ENCODE measurements at places on chromosomes 16 and 17.
A peak's percentile ranks its signal among the peaks of the same experiment; 100 is the strongest.

DNA sequence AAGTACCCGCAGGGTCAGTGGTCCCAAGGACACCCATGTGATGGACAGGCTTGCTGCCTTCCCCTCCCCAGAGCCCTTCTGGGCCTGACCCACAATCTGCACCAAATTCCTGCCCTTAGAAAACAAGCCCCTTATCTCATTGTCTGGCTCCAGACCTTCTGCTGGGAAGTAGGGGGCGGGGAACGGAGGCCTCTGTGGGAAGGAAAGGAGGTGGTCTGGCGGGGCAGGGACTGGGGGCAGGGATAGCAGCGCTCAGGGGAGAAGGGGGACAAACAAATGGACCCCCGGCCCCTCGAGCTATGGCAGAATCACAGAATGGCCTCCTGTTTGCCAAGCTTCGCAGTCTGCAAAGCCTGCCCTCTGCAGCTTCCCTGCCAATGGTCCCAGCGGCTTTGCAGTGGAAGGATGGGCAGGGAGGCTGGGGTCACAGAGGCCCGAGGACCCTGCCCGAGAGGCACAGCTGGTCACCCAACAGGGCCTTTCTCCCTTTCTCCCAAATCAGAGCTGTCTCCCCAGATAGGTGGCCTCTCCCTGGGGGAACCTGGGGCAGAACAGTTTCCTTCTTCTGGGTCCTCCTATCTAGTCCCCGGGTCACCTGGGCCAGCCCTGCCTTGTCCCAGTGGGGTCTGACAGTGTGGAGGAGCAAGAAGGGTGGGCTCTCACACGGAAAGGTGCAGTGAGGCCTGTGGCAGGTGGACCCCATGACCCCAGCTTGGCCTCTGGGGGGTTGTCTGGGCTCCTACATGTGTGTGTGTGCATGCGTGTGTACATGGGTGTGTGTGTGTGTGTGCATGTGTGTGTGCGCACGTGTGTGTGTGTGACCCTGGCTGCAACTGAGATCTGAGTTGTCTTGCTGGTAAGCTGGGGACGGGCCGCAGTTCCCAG, 25.5 kb downstream of the TMEM235 start:
- no peak for DNase-seq

DNA sequence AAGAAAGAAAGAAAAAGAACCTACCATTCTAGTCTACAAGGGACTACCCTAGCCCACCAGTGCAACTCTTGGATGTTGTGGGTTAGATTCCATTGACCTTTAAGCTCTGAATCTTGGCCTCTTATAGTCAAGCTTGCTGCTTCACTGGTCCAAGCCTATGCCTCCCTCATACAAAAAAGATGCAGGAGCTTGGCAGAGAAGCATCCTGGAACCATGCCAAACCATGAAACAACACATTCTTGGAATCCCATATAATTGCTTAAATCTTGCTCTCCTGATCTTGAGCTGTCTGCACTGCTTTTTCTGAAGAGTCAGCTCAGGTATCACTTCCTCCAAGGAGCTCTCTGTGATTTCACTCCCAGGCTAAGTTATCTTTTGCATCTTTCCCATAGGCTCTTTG, 117.9 kb upstream of the GPR139 start:
- DNase-seq: no peak

DNA sequence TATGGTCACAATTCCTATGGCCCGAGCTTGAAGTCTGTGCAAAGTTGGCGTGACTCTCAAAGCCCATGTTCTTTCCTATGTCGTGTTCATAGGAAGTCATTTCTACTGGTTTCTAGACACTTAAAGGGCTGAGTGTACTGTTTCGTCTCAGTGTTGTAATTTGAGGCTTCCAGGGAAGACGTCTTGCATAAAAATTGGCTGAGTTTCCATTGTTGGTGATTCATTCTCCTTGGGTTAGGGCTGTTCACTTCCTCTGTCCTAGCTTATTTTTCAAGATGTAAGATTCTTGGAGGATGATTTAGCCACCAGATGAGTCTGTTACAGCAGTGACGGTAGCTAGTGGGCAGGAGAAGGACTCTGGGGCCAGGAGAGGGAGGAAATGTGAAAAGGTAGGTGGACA, 43.1 kb downstream of the PIK3R5 start:
- DNase-seq: no peak

GRCh38 chr17:57965521-57966160, 10.4 kb upstream of the CUEDC1 start:
- no peak for DNase-seq

GRCh38 chr17:61700252-61700651, 109.2 kb upstream of the NACA2 start:
- no peak for DNase-seq

- no peak for DNase-seq
Observed at GRCh38 chr17:34370997-34371395, 8.0 kb upstream of the CCL1 start.

DNA sequence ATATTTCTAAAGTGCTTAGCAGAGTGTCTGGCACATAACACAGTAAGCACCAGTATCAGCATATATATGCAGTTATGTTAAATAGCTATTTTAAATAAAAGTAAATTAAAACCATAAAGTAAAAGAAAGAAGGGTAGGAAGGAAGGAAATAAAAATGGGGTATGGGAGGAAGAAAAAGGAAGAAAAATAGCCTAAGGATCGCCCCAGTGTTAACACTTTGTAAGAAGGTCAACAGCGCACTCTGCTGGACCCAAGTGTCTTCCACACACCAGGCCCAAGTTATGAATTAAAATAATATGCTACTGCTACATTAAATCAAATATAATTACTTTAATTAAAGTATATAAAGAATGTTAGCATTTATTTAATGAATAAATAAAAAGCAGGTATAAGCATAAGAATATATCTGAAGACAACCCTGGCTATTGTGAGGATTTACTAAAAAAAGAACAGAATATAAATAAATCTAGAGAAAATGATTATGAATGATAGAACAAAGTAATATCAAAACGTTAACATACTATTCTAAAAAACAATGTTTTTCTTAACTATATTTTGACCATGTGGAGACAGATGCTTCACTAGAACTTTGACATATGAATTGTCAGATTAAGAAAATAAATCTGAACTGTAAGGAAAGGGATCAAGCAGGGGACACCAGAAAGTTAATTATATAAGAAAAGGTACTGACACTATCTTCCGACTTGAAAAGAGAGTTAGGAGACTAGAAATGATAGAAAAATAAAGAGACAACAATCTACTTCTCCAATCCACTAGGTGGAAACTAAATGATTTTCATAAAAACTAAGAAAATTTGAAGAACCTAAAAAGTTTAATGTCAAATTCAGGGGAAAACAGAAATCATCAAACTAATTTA, 25.9 kb downstream of the BRIP1 start:
- peak; percentile 27 for DNase-seq

DNA sequence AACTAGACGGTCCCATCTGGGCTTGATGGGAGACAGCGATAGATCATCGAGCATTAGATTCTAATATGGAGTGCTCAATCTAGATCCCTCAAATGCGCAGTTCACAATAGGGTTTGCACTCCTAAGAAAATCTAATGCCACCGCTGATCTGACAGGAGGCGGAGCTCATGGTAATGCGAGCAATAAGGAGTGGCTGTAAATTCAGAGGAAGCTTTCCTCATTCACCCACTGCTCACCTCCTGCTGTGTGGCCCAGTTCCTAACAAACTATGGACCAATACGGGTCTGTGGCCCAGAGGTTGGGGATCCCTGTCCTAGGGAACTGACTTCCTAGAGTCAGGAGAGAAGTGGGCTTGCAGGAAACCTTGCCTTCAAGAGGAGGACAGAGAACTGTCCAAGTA, 25.2 kb upstream of the AMZ2 start:
- no peak for DNase-seq

GRCh38 chr17:42422412-42422957, 571 bp downstream of the CAVIN1 start:
- DNase-seq: no peak

GRCh38 chr16:90084215-90084950, 7.3 kb upstream of the PRDM7 start:
- DNase-seq: no peak

GRCh38 chr16:55367301-55367811, 43.4 kb downstream of the IRX6 start:
- no peak for DNase-seq

DNA sequence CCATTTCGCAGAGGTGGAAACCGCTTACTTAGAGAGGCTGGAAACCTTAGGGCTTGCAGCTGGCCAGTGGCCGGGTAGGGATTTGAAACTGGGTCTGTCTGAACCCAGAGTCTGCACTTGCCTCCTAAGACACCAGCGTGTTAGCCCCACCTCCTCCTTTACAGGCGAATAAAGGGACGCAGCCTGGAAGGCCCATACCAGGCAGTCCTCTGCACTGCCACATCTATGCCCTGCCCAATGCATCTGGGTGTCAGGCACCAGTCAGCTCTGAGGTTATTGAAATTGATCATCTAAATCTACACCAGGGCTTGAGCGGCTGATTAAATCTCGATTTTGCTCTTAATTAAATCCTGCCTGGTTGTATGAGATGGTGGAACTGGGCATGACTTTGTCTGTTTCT, 19.9 kb upstream of the NAGS start:
- DNase-seq: no peak

DNA sequence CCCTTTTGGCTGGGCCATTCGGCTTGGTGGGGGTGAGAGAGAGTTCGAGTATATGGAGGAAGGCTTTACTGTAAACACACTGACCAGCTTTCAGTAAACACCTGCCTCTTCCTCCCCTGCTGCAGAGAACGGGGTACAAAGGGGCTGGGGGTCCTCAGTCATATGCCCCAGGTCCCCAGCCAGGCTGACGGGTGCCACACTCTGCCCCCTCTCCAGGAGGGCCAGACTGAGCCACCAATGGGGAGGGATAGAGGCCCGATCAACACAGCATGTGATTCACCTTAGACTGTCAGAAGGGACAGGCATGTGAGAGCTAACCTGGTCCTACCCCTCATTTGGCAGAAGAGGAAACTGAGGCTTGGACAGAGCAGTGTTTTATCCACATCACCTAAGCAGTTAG, 13.0 kb downstream of the NHERF1 start:
- DNase-seq: no peak

DNA sequence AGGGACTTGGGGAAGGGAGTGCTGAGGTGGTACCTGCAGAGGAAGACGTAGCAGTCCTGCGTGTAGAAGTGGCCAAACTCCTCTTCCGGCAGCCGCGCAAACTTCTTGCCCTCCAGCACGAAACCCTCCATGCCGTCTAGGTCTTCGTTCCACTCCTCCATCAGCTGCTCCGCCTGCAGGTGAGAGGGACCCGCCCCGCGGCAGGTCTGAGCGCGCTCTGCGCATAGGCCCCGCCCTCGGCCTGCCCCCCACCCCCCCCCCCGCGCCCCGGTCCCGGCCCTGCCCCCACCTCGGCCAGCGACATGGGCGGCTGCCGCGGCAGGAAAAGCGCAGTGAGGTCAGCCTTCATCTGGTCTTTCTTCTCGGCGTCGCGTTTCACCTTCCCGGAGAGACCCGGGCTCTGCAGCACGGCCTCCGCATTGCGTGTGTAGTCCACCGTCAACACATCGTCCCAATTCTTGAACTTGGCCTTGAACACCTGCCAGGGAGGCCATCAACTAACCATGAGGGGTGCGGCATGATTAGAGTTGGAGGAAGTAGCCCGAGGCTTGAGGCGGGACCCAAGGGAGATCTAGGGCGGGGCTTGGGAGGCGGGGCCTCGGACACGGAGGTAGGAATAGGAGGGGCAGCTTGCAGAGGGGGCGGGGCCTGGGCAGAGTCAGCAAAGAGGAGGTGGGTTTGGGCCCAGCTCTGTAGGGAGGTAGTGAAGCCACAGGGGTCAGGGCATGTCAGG, 11.5 kb downstream of the FLII start:
- no peak for DNase-seq

DNA sequence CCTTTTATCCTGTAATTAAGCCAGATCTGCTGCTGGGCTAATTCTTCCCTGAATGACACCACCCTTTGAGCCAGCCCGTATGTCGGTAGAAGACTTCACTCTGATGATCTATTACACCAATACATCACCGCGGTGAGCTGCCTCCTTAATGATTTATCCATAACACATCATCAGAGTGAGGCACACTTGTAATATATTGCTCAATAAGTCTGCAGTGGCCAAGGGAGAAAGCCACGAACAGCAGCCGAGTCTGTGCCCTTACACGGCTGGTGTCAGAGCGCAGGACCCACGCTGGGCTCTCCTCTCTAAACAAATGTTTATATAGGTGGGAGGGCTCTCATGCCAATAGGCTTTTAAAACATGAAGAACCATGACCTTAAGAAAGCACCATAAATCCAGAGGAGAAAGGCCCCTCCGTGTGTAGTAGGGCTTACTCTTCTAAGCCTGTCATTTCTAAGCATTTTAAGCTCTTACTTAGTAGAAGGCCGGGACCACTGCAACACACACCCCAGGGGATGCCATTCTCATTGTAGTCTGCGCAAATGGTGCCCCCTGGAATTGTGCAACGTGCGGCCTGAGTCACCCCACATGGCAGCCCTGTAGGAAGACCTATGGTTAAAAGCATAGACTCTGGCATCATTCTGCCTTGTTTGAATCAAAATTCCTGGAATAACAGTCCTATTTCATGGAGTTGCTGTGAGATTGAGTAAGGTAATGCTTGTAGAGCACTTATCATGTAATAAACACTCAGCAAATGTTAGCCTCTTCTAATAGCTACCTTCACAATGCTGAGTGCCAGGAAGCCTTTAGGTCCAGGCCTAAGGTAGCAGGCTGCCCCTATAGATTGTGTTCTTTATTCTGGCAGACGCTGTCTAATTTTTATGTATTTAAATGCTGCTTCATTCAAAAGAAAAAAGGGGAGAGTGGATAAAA, 26.1 kb downstream of the MRPS23 start:
- DNase-seq: no peak
